PC-9 (cell line): ENCODE measurements at places on chromosomes 6 and 20. TPM values are rescaled to one million over a fixed set of nuclear protein-coding genes. Genes with fewer than 3 reads are reported as not detected.

DNA sequence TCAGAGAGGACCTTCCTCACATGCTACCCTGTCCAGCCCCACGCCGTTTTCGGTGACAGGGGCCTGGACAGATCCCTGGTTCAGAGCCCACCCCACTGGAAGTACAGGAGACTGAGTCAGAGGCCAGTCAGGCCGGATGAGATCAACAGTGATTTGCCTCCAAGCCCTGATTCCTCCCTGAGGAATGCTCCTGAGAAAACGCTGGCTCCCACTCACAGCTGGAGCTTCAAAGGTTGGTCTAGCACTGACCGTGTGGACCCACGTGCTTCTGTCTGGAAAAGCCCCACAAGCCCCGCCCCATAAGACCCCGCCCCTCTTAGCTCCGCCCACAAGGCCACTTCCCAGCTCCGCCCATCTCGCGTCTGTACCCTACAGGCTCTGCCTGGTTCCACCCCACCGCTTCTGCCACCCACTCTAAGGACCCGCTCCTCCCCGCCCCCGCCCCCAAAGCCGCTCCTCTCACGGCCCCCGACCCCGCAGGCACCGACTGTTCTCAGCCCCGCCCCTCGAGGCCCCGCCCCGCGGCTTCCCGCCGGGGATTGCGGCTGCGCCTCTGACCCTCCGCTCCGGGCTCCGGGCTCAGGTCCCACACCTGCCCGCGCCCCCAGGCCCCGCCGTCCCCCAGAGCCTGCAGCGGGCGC lies 64.9 kb upstream of the BHLHE23 start:
- H3K27ac ChIP-seq = no peak overlapping the region
- H3K4me1 ChIP-seq = no peaks in the 10 kb centered on the region
- peaks cover 83% of the 10 kb centered on the region for H3K27me3 ChIP-seq
- no peaks in the 10 kb centered on the region for H3K36me3 ChIP-seq
- H3K4me3 ChIP-seq = no peak overlapping the region

GRCh38 chr6:33343953-33344611 lies 26.5 kb upstream of the ZBTB22 start:
- H3K27me3 ChIP-seq = no peaks in the 10 kb centered on the region
- H3K27ac ChIP-seq = no peak overlapping the region
- H3K4me3 ChIP-seq = no peak overlapping the region
- H3K36me3 ChIP-seq = no peaks in the 10 kb centered on the region
- no peak for DNase-seq
- peaks cover 9% of the 10 kb centered on the region for H3K4me1 ChIP-seq

GRCh38 chr20:62475027-62475771 lies 596 bp downstream of the GATA5 start:
- no peaks in the 10 kb centered on the region for H3K36me3 ChIP-seq
- H3K4me3 ChIP-seq = no peak overlapping the region
- no peak overlapping the region for H3K27ac ChIP-seq

DNA sequence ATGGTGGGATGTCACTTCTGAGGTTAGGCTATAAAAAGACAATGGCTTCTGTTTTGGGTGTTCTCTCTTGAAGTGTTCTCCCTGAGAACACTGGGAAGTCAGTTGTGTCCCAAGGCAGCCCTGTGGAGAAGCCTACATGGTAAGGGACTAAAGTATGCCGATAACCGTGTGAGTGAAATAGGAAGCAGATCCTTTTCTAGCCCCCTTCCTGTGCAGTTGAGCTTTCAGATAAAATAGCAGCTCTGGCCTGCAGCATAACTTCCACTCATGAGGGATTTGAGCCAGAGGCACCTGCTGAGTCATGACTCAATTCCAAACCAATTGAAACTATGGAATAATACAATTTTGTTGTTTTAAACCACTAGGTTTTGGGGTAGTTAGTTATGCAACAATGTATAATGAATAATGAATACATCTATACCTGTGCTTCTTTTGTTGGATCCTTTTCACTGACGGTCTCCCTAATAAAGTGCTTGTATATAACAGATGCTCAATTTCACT lies 241.6 kb downstream of the TFAP2B start:
- no peak overlapping the region for H3K4me3 ChIP-seq
- no peak overlapping the region for H3K27ac ChIP-seq
- no peak for DNase-seq
- H3K36me3 ChIP-seq = no peaks in the 10 kb centered on the region
- no peaks in the 10 kb centered on the region for H3K27me3 ChIP-seq

- no peak for DNase-seq
- no peaks in the 10 kb centered on the region for H3K36me3 ChIP-seq
- H3K4me1 ChIP-seq = peaks cover 22% of the 10 kb centered on the region
- H3K27ac ChIP-seq = no peak overlapping the region
- H3K27me3 ChIP-seq = no peaks in the 10 kb centered on the region
These were observed 71.4 kb downstream of the FOXA2 start for GRCh38 chr20:22512911-22513489.

GRCh38 chr6:130778946-130779657 lies 48.1 kb upstream of the SMLR1 start:
- no peaks in the 10 kb centered on the region for H3K27me3 ChIP-seq
- DNase-seq = no peak
- H3K4me1 ChIP-seq = no peaks in the 10 kb centered on the region
- H3K4me3 ChIP-seq = no peak overlapping the region
- H3K27ac ChIP-seq = no peak overlapping the region

DNA sequence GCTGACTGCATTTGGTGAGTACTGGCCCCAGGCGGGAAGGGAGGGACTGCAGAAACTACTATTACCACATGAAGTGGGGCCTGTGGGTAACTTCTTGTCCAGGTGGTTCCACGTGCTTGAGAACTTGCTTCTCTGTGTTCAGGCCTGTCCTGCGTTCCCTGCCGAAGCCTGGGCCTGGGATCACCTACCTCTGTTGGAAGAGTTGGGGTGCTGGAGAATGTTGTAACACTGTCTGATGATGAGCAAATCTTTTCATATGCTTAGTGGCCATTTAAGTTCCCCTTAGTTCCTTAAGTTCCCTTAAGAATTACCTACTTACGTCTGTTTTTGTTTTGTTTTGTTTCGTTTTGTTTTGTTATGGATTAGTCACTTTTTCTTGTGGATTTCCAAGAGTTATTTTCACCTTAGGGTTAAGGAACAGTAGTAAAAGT lies 154.4 kb downstream of the DTNBP1 start:
- no peaks in the 10 kb centered on the region for H3K27me3 ChIP-seq
- no peak overlapping the region for H3K27ac ChIP-seq
- no peaks in the 10 kb centered on the region for H3K4me1 ChIP-seq
- H3K4me3 ChIP-seq = no peak overlapping the region
- no peak for DNase-seq

DNA sequence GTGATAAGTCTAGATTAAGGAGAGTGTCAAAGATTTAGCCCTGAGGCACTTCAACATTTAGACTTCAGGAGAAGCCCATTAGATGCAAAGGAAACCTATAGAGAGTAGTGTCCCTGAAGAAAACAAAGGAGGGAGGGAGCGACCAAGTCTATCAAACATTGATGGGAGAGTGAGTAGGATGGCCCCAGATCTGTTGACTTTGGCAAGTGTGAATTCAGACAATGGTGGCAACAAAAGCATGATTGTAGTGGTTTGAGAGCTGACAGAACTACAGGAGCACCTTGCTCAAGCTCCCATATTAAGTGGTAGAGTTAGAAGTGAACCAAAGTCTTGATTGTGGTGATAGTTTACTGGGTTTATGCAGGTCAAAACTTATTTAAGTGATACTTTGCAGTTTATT lies 979 bp upstream of the ABCF1 start:
- no peak for DNase-seq
- peaks cover 15% of the 10 kb centered on the region; the same call in 1 of the 2 replicates for H3K36me3 ChIP-seq
- peaks cover 33% of the 10 kb centered on the region for H3K4me1 ChIP-seq
- no peak overlapping the region for H3K27ac ChIP-seq
- peak overlapping the region; percentile 80 for H3K4me3 ChIP-seq
- H3K27me3 ChIP-seq = no peaks in the 10 kb centered on the region

DNA sequence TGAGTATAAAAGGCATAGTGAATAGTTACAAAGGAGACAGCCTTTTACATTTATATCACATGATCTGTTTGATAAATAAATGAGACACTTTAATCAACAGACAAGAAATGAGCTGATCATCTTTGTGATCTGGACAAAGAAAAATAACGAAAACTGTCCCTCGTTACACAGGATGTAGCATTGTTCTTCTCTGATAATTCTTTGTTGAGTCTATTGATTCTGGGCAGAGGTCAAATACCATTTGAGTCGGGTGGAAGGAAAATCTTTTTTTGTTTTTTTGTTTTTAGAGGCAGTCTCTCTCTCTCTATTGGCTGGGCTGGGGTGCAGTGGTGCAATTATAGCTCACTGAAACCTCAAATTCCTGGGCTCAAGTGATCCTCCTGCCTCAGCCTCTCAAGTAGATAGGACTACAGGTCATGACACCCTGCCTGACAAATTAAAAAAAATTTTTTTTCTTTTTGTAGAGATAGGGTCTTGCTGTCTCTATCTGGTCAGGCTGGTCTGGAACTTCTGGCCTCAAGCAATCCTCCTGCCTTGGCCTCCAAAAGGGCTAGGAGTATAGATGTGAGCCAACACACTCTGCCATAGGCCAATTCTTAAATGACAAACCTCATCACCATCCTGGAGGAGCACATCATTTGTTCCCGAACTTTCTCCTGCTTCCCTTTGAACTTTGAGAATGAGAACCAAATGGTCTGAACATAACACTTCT lies 41.8 kb downstream of the CCDC170 start:
- no peaks in the 10 kb centered on the region for H3K4me1 ChIP-seq
- no peak overlapping the region for H3K4me3 ChIP-seq
- DNase-seq = no peak
- H3K36me3 ChIP-seq = no peaks in the 10 kb centered on the region

DNA sequence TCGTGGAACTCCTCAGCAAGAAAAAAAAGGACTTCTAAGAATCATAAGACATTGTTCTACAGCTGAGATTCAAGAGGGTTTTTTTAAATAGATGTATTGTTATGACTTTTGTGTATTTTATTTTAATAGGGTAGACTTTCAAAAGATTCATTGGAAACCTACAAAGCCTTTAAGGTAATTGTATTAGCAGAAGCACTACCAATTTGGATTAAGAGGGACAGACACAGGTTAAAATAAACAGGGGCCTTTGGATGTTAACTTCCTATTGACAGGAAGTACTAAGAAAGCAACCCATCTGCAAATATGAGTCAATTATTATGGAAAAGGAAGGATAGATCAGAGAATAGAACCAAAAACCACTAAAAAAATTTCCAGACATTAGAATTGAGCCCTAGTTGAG lies 153.5 kb downstream of the HDGFL1 start:
- H3K4me1 ChIP-seq = no peaks in the 10 kb centered on the region
- no peaks in the 10 kb centered on the region for H3K27me3 ChIP-seq
- no peaks in the 10 kb centered on the region for H3K36me3 ChIP-seq

DNA sequence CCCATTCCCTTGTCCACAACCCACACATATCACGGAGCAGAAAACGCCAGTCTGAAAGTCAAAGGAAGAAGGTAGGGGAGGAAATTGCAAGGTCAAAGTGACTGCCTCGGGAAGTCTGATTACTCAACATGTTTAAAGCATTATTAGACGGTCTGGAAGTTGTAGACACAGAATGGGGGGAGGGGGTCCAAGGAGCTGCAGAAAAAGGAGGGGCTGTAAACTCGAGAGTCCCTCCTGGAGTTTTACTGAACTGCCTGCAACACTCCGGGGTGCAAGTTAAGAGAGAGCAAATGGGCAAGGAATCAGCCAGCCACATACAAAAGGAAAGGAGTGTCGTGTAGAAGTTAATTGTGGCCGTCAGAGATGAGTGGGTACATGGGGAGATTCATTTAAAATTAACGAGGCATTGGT lies 417.7 kb upstream of the JARID2 start:
- H3K27ac ChIP-seq = no peak overlapping the region
- no peaks in the 10 kb centered on the region for H3K27me3 ChIP-seq
- H3K4me3 ChIP-seq = no peak overlapping the region
- no peaks in the 10 kb centered on the region for H3K36me3 ChIP-seq

HLA-DOA gene
- total RNA-seq = not detected in 2 replicates
